NCI-H524 (cell line): ENCODE measurements at places on chromosomes 4 and X.
A peak's percentile ranks its signal among the peaks of the same experiment; 100 is the strongest.

DNA sequence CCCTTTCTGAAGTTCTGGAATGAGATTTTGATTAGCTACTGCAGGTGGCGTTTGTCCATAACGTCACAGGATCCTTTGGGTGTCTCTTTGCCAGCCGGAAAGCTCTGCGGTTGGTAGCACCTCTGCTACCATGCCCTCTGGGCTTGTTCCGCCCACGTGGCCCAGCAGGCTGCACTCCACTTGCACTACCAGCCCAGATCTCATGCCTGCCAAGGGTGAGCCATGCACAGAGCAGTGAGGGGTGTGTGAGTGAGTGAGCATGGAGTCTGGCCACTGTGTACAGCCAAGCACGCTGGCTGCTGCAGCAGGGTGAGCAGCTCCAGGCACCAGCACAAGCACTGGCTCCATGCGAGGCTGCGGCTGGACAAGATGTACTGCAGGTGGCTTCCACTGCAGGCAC is 6.6 kb upstream of the HNRNPD start:
- DNase-seq, result no peak

DNA sequence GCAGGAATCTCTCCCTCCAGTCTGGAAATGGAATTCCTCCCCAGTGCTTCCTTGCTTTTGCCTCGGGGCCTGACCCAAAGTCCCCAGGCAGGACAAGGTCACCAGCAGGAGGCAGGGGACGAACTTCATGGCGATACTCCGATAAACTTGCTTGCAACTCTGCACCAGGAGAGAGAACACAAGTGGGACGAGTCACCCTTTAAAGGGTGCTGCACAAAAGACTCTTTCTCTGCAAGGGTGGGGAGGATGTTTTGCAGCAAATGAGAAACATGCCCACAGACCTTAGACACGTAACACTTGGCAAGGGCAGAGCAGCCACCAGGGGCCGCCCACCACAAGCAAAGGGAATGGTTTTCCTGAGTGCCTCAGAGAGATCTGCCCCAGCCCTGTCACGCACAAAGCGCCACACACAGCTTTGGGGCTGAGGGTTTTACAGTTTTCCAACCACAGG is at the start of gene FGFBP2:
Gene FGFBP2, minus strand, starts transcription at position 175 of the 451 bp plus-strand sequence. Its CDS starts 46 bp downstream, at position 129.
- no peak for DNase-seq

GRCh38 chr4:150259861-150260567 is 181.8 kb downstream of the DCLK2 start:
- no peak for DNase-seq

DNA sequence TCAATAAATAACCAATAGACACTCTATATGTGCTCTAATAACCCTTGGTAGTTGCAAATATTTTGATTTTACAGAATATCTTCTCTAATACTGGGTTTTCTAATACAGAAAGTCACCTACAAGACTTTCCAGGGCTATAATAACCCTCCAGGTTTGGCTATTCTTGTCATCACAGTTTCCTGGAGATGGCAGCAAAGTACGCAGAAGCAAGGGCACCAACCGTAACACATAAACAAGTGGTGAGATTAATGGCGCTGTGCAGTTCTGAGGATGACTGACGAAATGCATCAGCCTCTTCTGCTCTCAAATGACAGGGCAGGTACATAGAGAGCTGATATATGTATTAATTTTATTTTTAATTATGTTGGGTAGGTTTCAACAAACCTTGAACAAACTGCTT is 122.4 kb downstream of the C4orf33 start:
- peak; percentile 52 for DNase-seq

- no peak for DNase-seq
These were observed 28.9 kb downstream of the SNX25 start for GRCh38 chr4:185238215-185238681.

GRCh38 chr4:129929052-129929451 is 833.1 kb downstream of the C4orf33 start:
- peak; percentile 18 for DNase-seq

DNA sequence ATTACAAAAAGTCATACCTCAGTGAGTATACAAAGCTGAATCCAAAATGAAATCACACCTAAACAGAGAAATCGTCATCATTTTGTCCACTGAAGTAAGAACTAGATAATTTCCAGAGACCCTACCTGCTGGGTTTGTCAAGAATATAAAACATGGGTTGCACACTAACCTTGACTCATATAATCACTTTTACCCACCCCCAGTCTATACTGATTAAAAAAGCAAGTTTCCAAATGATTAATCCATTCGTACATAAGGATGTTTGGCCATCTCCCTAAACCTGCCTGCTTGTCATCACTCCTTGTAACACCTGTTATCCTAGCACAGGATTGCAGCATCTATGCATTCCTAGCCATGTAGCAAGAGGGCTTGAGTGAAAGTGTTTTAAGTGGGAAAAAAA is 4.7 kb downstream of the RAP2C start:
- DNase-seq, result no peak

GRCh38 chr4:88672987-88673386 is 24.6 kb downstream of the NAP1L5 start:
- no peak for DNase-seq

GRCh38 chr4:15692602-15693001 is 10.3 kb upstream of the BST1 start:
- DNase-seq, result no peak

GRCh38 chrX:31227250-31227649 is 155.4 kb upstream of the FTHL17 start:
- no peak for DNase-seq

- DNase-seq, result no peak
These were observed 1630.7 kb upstream of the IGFBP7 start for GRCh38 chr4:58740897-58741296.

- DNase-seq, result no peak
These were observed 160.8 kb upstream of the LNX1 start for GRCh38 chr4:53752124-53752523.

GRCh38 chrX:111365770-111366325 is 46.1 kb downstream of the DCX start:
- peak; percentile 10 for DNase-seq

- DNase-seq, result no peak
These were observed 228.5 kb downstream of the STIM2 start for GRCh38 chr4:27089186-27089585.

DNA sequence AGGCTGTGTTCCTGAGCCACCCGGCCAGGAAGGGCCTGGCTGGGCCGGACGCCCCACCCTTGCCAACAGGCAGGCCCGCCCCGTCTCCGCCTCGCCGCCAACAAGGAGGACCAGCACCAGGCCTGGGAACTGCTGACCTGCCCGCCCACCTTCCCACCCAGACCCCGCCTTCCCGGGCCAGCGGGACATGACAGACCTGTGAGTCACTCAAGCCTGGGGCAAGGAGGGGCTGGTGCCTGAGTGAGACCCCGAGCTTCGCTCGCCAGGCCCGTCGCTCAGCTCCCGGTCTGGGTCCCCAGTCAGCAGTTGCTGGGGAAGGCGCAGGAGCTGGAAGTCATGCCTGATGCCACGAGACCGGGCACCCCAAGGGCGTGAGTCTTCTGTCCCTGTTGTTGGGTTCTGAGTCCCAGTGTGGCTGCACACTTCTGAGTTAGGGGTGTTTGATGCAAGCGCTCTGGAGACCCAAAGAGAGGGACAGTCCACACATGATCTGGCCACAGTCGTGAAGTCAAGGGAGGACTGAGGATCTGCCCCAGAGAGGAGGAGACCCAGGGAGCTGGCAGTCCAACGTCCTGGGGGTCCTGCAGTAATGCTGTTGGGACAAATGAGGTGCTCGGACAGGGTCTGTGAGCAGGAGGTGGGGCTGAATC is at the start of gene DNASE1L1:
Gene DNASE1L1, minus strand, starts transcription at position 33 of the 650 bp plus-strand sequence. CDS start 3,686 bp downstream, outside the sequence.
- DNase-seq, result no peak

DNA sequence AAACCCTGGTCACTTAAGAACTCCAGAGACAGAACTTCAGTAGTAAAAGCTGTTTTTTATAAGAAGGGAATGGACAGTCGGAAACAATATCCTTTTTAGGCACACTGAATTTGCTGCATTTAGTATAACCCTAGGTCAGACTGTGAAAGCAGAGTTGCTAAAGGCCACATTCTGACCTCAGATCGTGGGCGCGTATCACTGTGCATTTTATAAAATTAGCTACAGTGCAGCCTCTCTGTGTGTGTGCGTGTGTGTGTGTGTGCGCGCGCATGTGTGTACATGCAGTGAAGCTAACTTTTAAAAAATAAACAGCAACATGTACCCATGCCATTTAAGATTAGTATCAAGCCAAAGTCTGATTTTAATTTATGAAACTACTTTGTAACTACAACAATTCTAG is 8.0 kb downstream of the ZNF827 start:
- no peak for DNase-seq

DNA sequence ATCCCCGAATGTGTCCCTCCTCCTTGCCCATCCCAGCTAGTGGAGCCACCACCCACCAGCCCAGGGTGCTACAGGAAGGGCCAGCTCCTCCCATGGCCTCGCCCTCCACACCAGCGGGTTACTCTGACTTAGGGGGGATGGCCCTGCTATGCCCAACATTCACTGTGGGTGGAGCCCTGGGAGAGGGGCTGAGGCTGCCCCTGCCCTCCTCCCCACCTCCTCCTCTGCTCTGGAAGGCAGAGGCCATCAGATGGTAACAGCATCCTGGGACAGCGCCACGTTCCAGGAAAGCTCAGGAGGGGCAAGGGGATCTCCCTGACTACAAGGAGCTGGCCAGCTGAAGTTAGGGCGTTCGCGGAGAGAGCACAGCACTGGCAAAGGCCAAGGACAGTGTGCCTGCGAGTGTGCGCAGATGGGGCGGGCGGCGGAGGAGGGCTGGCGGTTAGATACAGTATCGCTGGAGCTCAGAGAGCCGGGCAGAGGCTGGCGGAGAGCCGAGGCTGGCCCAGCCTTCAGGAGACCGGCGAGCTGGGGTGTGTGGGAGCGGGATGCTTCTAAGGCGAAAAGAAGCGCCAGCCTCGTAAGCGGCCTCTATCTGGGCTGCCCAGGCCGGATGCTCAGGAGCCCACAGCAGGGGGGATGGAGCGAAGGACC is 1.5 kb downstream of the JAKMIP1 start:
- DNase-seq, result no peak

GRCh38 chr4:152239216-152239615 is 296.7 kb downstream of the FBXW7 start:
- DNase-seq, result no peak

DNA sequence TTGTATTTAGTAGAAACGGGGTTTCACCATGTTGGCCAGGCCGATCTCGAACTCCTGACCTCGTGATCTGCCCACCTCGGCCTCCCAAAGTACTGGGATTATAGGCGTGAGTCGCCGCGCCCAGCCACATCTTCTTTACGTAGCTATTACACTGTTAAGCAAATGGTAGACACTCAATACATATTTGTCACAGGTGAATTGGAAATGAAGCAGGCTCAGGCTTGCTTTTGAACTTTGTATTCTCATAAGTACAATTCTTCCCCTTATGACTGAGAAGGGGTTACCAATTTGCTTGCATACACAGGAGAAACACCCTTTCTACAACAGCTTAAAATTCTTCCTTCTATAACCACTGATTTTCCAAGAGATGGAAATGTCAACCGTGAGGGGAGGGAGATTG is 787 bp upstream of the SRPX2 start:
- no peak for DNase-seq

DNA sequence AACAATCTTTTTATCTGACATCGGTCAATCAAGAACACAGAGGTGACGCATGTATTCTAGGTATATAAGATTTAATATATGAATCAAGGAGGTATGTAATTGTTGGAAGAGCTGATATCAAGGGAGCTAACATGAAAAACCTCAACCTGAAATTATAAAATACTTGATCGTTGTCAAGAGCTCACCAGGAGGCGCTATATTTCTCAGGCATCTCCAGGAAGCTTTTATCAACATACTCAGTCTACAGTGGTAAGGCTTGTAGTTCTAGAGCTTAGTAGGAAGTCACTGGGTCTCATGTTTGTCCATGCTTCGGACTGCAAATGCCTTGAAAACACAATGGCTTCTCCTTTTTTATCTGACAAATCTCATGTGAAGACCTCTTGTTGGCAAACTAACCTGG is 156.1 kb downstream of the GRXCR1 start:
- DNase-seq, result no peak

- DNase-seq, result no peak
These were observed 3.5 kb upstream of the BEX3 start for GRCh38 chrX:103372886-103373285.
